NCI-H748 treated with DMSO at 0.1 percent for 48 hours (cell line): ENCODE measurements at places on chromosomes 11 and 22.

DNA sequence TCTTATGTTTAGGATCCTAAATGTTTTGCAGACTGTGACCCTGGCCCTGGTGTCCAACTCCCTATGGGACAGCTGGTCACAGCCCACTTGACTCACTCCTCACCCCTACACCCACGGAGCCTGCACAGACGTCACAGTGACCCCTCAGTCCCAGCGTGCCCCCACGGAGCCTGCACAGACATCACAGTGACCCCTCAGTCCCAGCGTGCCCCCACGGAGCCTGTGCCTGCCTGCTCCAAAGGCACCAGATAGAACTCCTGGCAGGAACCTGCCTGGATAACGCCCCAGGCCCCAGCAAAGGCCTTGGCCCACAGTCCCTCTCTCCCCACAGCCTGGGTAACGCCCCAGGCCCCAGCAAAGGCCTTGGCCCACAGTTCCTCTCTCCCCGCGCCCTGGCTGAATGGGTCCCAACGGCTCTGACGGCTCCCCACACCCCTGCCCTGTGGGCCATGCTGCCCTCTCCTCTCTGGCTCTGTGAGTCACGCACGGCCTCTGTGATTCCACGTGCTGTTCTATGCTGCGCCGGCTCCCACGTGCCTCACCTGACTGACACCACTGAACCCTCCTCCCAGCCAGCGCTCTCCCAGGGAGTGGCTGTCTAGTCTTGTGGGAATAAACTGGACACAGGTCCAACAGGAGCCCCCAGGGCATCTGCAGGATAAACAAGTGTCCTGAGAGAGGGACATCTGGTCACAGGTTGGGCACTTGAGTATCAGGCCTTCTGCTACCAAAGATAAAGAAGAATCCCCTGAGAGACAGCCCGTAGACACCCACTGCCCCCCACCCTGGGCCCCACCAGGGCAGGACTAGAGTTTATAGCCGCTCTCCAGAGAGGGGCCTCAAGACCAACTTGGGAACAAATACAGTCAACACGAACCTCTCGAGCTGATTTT, 250.3 kb downstream of the BRD1 start:
- DNase-seq, result no peak

DNA sequence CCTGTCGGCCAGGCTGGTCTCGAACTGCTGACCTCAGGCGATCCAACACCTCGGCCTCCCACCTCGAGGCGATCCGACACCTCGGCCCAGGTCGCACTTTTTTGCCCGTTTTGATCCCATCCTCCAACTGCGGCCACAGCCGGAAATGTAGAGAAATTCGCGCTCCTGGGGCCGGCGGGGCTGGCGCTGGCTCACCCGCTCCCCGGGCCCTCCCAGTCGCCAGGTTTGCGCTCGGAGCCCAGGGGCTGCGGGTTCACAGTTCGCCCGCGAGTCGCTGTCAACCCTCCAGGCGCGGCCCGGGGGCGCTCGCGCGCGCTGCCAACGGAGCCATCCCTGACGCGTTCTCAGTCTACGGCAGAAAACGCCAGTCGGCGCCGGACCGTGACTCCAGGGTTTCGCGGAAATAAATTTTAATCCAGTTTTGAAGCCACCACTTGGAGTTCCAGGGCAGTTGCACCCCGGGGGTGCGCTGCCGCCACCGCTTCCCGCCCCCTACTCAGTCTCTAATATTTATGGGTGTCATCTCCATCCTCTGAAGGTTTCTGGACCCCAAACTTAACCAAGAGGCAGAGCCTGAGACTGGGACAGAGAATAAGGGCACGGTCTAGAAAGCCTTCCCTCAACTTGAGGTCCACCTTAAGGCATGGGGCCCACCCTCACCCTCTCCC, 1.5 kb upstream of the KLHDC7B start:
- no peak for DNase-seq

- no peak for DNase-seq
Observed at GRCh38 chr11:130042093-130042591, 27.6 kb upstream of the APLP2 start.

DNA sequence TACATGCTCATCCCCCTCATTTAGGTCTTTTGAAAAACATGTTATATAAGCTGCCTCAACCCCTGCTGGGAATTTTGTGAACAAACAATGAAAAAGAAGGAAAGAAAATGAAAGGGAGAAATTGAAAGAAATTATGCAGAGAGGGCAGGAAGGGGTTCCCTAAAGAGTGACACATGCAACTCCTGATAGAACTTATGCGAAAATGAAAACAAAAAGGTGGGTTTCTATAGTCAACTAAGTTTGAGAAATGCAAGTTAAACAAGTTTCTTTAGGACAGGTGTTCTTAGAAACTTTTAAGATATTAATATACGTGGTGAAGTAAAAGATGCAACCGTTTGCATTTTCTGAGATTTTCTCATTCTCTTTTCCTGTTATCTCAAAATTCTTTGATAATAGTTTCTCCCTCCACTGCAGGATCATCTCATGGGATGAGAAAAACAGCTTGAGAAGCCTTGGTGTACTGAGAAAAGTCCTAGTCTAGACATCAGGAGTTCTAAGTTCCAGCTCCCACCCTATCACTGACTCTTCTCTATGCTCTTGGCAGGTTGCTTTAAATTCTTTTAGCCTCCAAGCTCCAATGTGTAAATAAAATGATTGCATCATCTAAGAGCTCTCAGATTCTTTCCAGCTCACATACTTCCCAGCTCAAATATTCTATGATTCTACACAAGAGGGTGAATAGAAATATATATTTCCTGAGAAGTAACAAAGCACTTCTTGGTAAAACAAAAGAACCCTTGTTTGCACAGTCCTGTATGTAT, 109.2 kb downstream of the FAM76B start:
- DNase-seq, result no peak

- no peak for DNase-seq
Observed at GRCh38 chr11:28582506-28582905, 474.3 kb downstream of the METTL15 start.

DNA sequence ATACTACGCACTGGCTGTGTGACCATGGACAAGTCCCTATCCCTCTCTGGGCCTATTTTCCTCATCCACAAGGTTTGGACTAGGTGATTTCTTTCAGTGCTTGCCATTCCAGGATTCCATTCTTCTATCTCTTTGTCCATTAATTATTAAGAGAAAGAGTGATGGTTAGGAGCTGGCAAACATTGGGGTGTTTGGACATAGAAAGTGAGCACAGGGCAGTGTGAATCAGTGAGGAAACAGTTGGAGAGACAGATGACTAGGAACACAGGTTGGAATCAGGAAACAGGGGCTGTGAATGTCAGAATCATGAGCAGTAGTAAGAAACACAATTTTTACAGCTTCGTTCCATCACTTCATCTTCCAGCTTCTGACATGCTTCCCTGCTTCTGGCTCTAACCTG, 211.8 kb downstream of the INSC start:
- no peak for DNase-seq

DNA sequence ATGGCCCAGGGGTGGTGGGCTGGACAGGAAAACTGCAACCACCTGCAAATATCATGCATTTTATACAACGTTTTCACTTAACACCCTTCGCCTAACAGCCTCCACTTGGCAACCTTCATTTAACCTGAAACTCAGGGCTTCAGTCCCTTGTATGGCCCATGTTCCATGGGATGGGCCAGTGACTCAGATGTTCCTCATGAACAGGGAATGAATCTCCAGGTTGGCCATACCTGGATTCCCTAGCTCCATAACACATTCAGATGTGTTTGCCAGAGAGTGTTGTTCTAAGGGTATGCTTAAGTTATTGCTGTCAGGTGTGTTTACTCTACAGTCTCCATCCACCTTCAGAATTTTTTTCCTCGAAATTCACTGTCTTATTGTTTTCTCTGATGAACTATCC, 316.9 kb downstream of the JRKL start:
- DNase-seq, result no peak

GRCh38 chr11:121914508-121915059, 201.4 kb downstream of the BLID start:
- DNase-seq, result no peak

DNA sequence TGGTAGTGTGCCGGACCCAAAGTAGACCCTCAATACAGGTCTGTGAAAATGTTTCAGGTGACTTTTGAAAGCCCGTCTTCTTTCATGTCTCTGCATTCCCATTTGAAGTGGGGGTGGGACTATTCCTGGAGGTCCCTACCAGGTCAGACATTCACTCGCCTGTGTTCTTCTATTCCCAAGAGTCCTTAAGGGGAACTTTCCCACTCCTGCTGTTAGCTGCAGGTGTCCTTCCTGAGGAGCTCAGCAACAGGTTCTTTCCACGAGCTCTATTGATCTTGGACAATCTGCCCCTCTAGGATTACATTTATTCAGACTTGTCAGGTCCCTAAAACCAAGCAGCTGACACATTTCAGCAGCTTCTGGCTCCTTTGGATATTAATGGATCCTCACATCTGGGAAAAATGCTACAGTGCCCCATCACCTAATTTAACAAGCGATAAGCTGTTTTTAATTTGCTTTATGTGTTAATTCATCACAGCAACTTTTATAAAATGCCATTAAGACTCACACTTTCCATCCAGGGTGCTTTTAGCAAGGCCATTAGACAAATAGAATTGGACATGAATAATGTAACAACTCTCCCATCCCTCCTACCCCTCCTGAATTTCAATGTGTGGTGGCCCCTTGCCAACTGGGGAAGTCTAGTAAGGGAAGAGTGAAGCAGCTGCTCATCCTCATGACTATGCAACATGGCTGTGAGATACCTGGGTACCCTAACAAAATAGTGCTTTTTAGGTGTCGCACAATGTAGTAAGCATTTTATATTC, 259.5 kb upstream of the CCDC90B start:
- DNase-seq, result no peak

GRCh38 chr11:88414981-88415413, 77.5 kb upstream of the CTSC start:
- DNase-seq, result no peak

DNA sequence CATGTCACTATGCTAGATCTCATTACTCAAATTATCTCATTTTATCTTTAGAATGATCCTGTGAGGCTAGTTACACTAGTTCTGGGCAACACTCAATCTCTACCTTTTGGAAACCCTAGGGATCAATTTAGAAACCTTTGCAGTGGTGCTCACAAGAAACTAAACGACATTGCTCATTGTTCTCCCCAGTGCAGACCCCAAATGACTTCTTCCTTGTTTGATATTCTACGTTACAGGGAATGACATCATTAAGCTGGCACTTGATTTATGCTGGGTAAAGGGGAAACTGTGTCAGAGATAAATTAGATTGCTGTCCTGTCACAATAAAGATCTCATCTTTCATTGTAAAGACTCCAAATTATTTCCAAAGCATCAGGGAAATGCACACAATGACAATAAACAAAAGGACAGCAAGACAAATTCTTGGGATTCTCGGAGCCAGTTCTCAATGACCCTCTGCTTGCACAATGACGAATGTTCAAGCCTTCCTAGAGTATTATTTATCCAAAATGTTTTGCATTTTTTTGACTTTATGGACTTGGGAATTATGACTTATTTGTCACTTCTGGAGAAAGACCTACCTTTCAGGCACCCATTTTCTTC, 1121.8 kb upstream of the TENM4 start:
- no peak for DNase-seq

DNA sequence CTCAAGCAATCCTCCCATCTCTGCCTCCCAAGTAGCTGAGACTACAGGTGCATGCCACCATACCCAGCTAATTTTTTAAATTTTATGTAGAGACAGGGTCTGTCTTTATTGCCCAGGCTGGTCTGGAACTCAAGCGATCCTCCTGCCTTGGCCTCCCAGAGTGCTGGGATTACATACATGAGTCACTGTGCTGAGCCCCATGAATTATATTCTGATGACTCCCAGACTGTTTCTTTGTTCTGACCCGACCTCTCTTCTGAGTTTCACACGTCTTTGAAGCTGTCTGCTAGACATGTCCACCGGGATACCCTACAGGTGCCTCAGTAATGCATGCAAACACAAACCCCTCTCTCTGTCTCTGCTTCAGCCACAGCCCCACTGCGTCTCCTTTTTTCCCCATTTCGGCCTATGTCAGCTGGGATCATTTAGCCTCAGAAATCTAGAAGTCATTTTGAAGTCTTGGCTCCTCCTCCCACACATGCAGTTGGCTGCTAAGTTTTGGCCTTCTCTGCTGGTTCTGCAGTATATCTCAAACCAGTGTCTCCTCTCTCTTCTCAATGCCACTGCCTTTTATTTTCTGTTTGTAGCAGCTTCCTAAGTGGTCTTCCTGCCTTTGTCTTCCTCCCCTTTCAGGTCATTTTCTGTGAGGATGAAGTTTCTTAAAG, 4.8 kb downstream of the VPS26B start:
- no peak for DNase-seq

- DNase-seq, result no peak
Observed at GRCh38 chr11:77287615-77288273, 13.7 kb downstream of the GDPD4 start.

DNA sequence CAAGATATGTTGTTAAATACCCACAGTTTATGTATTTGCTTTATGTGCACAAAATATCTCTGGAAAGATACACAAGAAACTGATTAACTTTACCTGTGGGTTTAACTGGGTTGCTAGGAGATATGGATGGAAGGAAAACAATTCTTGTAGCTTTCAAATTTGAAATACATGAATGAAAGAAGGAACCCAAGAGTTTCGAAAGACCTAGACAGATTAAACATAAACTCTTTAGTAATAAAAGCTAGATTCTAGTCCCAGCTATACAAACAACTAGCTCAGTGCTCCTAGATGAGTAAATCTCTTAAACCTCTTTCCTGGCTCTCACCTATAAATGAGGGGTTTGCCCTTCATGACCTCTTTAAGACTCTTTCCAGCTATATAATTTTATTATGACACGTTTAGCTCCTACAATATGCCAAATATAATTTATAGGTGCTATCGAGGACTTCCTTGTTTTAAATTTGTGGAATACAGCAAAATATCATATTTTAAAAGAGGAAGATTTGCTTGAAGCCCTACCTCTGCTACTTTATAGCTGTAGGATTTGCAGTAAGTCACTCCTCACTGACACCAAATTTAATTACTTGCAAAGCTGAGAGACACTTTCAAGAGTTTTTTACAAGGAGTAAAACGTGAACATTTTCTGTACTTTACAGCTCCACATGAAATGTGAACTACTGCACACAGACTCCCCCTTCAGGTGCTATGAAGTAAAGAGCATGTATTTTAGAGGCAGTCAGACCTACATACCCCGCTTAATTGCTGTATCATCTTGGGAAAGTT, 50.7 kb downstream of the RRAS2 start:
- DNase-seq, result peak; percentile 25

DNA sequence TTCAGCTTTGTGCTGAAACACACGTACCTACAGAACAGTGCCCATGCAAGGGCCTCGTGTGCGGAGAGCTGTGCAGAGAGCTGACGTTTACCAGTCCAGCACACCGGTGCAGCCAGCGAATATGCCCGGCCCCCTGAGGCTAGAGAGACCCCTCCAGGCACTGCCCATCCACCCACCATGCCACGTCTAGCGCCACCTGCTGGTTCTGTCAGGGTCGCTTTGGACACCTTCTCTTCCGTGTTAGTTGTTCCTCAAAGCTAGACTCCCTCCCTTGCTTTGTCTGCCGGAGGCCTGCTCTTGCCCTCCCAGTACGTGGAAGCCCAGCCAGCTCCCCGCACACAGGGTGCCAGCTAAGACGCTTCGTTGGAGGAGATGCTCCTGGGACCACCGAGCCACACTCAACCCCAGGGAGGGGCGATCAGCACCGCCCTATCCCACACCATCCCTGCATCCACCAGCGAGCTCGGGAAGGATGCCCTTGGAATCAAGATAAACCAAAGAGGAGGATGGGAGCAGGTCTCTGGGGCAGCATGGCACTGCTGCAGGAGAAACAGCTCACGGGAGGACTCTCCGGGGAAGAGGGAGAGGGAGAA, 43.4 kb downstream of the CPT1A start:
- no peak for DNase-seq

- DNase-seq, result no peak
Observed at GRCh38 chr22:36055376-36056295, 27.0 kb upstream of the RBFOX2 start.
